ENCODE measurements at places on chromosomes 5 and 9.

GRCh38 chr5:126971455-126972031 lies 58.8 kb downstream of the MARCHF3 start:
- DNase-seq = no peak

DNA sequence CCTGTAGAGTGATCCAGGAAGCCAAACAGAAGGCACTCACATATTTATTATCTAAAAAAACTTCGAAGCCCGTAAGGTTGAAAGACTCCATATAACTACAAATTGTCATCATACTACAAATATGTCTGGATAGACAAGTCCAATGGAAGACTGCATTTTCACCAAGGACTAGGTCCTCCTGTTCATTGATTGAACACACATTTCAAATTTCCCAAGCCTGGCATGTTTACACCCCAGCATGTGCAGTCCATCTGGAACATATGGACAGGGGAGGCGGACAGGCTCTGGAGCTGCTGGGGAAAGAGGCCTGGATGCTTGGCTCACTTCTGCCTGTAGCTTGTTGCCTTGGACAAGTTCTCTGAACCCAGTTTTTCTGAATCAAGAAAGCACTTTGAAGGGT lies 378.7 kb downstream of the ENC1 start:
- no peak for DNase-seq

DNA sequence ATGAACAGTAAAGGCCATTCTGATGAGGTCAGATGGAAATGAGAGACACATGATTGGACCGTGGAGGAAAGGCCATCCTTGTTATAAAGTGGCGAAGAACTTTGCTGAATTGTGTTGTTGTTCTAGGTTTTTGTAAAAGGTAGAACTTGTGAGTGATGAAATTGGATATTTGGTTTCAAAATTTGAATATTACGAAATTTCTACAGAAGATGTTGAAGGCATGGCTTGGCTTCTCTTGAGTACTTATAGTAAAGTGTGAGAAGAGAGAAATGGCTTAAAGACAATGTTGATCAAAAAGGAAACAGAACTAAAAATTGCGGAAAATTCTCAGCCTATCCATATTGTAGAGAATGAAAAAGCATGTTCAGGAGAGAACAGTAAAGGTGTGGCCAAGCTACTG lies 166.6 kb upstream of the S1PR3 start:
- no peak for DNase-seq

DNA sequence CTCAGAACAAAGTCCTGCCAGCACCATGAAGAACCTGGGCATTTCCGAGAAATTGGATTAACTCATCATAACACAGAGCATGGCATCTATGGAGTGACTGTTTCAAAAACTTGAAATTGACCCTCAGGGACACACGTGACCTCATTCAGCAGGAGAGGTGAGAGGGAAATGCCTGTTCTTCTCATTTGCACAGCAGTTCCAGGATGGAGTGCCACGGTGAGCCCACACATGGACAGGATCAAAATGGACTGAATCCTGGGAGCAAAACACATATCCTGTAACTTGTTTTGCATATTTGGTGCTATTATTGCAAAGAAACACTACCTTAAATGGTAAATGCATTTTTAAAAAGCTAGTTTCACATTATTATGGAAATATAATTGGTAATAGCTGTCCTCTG lies 256.1 kb upstream of the IRX2 start:
- no peak for DNase-seq

DNA sequence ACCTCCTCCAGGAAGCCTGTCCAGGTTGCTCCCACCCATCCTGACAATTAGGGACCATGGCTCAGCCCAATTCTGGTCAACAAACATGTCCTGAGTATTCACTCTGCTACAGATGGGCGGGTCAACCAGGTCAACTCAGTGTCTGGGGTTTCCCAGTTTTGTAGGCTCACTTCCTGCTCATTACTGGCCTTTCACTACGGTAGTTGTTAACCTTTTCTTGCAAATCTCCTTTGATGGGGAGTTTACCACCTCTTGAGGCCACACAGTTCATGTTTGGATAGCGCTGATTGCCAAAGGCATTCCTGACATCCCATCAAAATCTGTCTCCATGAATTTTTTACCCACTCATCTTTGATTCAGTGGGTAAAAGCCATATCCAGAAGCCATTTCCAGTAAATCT lies 13.8 kb downstream of the TMEM8B start:
- no peak for DNase-seq

- no peak for DNase-seq
Measured at GRCh38 chr9:12774861-12775678, at the start of gene LURAP1L. LURAP1L (plus strand) TSS chr9:12775020; CDS start chr9:12775716, 696 bp downstream.

DNA sequence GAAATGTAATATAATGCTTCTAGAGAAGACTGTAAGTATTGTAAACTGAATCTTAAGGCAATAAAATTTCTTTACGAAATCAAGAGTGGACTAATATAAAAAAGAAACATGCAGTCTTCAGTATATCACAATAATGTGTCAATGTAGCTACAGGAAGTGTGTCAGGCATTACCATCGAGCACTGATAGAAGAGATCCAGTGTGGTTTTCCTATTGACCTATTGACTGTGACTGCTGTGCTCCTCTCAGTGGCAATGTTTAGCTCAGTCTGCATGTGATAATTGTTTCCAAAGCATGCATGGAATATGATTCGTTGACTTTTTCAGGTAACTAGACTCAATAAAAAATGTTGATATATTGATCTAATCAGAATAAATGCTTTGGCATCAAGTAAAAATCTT lies 20.3 kb upstream of the PCSK1 start:
- no peak for DNase-seq

GRCh38 chr5:132275367-132276220 lies 18.1 kb downstream of the PDLIM4 start:
- DNase-seq = no peak

- DNase-seq = no peak
Measured at GRCh38 chr5:112183103-112183711, 235.9 kb downstream of the EPB41L4A start.

- no peak for DNase-seq
Measured at GRCh38 chr9:134024214-134024792, 978 bp upstream of the BRD3OS start.

GRCh38 chr5:151805414-151806223 lies 33.9 kb downstream of the G3BP1 start:
- DNase-seq = no peak
